K562 (cell line): ENCODE measurements at places on chromosomes 2 and 18. TPM values are rescaled to one million over a fixed set of nuclear protein-coding genes. Genes with fewer than 3 reads are reported as not detected.

Gene ANKRD30B
- not detected in 2 replicates for total RNA-seq

Gene SOCS6
- 5.8 and 6.6 TPM in 2 replicates for total RNA-seq

Gene ZNF142
- 25.4 and 26.1 TPM in 2 replicates for total RNA-seq

Gene ERICH2
- 1.2 and 1.3 TPM in 2 replicates for total RNA-seq

Gene ABCB11
- total RNA-seq = 0.18 and 0.25 TPM in 2 replicates

Gene AKAIN1
- total RNA-seq = not detected in 2 replicates

Gene CCNT2
- total RNA-seq = 28.0 and 29.0 TPM in 2 replicates

Gene RFTN2
- not detected in 2 replicates for total RNA-seq

Gene RNPEPL1
- 38.3 and 38.7 TPM in 2 replicates for total RNA-seq

Gene POMC
- total RNA-seq = not detected in 2 replicates

Gene NAT8
- not detected in 2 replicates for total RNA-seq

Gene CHAC2
- total RNA-seq = 12.2 and 14.7 TPM in 2 replicates

Gene GCG
- total RNA-seq = 0.29 TPM in 1 of 2 replicates, not detected in the other

Gene C2orf74
- total RNA-seq = not detected in 2 replicates

Gene REG1B
- total RNA-seq = 2.0 and 2.3 TPM in 2 replicates

Gene DLX1
- total RNA-seq = 16.1 and 19.0 TPM in 2 replicates
